ENCODE measurements at places on chromosomes 3 and 15.

- no peak for DNase-seq
These were observed 6.2 kb downstream of the THSD4 start for GRCh38 chr15:71121442-71121841.

DNA sequence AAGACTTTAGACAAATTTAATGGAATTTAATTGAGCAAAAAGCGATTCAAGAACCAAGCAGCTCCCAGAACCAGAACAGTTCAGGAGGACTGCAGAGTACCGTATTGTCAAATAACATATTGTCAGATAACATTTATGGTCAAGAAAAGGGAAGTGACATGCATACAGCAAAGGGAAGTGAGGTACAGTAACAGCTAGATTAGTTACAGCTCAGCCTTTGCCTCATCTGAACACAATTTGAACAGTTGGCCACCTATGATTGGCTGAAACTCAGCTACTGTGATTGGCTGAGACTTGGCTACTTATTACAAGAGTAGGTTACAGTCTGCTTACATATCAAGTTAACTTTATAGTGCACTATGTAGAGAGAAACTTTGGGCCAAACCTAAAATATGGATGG lies 21.9 kb downstream of the ZFAND6 start:
- DNase-seq: no peak

GRCh38 chr3:25604107-25604805 lies 60.5 kb downstream of the TOP2B start:
- DNase-seq: no peak

GRCh38 chr15:88476635-88477060 lies 9.1 kb downstream of the MRPS11 start:
- DNase-seq: no peak

GRCh38 chr3:113174801-113175485 lies 36.4 kb upstream of the BOC start:
- no peak for DNase-seq

DNA sequence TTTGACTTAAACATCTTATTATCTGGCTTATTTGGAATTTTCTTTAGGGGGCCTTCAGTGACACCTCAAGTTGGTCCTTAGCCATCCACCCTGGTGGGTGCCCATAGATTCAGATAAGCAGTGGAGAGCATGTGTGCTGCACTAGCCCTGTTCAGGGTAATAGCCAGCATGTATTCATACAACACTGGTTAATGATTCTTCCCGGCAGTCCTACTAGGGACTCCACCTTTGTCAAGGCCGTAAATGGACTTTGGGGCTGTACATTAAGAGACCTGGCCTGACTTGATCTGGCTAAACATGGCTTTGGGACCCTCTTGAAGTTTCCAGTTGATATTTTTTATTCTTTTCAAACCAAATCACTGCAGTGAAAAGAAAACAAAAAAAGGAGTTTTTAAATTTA lies 125.8 kb downstream of the PTPRG start:
- no peak for DNase-seq

DNA sequence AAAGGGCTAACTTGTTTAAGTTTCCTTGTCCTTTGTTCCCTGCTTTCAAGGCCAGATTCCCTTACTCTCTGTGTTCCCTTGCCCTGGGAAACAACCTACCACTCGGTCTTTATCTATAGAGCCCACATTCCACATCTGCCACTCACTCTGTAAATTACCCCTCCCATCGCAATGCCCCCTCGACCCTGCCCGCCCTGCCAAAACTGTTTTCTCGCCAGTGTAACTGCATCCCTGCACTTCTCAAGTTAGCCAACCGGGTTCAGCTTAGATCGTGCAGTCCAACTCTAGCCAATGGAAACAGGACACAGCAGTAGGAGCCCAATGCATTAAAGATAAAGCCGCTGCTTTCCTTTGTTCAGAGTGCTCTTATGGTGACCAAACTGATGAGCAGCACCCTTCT lies 263.6 kb downstream of the TBL1XR1 start:
- no peak for DNase-seq

DNA sequence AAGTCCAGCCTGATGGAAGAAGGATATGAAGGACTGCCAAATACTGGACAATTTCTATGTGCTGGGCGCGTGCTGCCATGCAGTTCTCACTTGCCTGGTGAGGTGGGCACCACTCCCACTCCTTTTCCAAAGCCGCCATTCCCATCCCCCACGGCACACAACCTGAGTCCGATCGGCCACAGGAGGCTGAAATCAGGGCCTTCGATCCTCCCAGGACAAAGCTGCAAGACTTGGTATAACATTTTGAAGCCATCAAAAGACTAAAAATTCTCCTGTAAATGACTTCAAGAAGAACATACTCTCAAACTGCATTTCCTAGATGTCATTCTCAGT lies 3.1 kb upstream of the MAP6D1 start:
- DNase-seq: no peak

- no peak for DNase-seq
These were observed 491.9 kb downstream of the NTRK3 start for GRCh38 chr15:87764461-87765240.

DNA sequence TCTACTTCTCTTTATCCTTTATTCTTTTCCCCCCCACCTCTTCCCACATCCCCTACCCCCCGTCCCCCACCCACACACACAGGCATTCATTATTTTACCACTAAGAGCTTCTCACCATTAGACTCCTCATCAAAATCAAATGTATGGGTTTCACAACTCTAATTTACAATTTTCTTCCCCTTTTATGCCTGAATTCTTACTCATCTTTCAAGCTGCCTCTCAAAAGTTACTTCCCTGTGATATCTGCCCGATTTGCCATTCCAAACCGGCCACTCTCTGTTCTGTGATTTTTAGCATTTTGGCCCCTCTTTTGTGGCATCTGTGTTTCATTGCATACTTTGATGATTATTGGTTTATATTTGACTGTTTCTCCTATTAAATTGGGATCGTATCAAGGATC lies 42.2 kb downstream of the SLC9A9 start:
- DNase-seq: no peak

- no peak for DNase-seq
These were observed 66.2 kb upstream of the UBE2E1 start for GRCh38 chr3:23739536-23739935.

- DNase-seq: peak; percentile 9
These were observed 171.1 kb upstream of the ICE2 start for GRCh38 chr15:60649845-60650548.

GRCh38 chr3:73136941-73137340 lies 75.5 kb downstream of the EBLN2 start:
- DNase-seq: no peak

- DNase-seq: no peak
These were observed 5.9 kb upstream of the GPR87 start for GRCh38 chr3:151322511-151322910.

GRCh38 chr3:55075846-55076245 lies 148.0 kb upstream of the LRTM1 start:
- DNase-seq: no peak

GRCh38 chr3:168260859-168261258 lies 165.1 kb upstream of the GOLIM4 start:
- DNase-seq: no peak

DNA sequence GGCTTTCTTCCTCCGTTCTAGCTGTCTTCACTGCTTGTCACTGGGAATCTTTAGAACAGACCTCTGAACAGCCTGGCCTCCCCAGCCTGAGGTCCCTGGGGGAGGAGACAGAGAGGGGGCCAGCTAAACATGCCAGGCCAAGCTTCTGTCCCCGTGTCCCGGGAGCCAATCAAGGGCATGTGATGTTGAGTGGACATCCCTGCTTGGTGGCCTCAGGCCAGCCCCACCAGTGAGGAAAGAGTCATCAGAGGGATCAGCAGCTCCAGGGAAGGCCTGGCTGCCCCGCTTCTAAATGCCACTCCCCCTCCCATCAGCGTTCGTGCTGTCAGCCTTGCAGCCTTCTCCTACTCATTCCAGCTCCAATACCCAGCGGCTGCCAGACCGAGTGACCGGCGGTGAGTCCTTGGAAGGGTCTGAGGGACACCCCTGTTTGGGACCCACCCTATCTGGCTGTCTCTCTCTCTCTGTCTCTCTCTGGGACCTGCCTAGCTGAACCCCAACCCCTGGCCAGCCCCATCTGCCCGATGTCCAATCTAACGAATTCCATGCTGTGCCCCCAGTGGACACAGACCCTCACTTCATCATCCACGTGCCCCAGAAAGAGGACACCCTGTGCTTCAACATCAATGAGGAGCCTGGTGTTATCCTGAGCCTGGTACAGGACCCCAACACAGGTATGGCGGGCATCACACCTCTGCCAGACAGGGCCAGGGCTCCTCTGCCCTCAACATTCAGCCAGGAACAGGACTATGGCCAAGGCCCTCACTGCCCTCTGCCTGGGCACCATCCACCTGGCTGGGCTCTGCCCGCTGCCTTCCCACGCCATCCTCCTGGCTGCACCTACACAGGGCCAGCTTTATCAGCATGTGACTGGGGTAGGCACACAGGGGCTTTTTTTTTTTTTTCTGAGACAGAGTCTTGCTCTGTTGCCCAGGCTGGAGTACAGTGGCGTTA lies 6.6 kb upstream of the ITIH3 start:
- no peak for DNase-seq

GRCh38 chr3:74531491-74531890 lies 83.0 kb downstream of the CNTN3 start:
- no peak for DNase-seq

DNA sequence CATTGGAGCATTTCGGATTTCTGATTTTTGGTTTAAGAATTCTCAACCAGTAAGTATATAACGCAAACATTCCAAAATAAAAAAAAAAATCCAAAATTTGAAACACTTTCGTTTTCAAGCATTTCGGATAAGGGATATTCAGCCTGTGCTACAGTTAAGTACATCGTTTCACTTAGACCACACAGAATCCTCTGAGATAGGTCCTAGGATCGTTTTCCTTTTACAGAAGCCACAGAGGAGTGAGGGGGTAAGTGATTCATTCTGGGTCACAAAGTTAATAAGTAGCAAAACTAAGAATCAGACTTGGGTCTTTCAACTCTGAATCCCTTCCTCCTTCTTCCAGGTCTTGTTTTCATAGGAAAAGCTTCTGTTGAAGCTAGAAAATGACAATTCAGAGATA lies 249.3 kb downstream of the BBX start:
- DNase-seq: no peak

GRCh38 chr3:124883766-124884473 lies 3.2 kb downstream of the ITGB5 start:
- DNase-seq: no peak

GRCh38 chr15:36407647-36408046 lies 171.8 kb upstream of the CDIN1 start:
- DNase-seq: no peak

GRCh38 chr3:122058294-122058693 lies 3.1 kb downstream of the CD86 start:
- DNase-seq: no peak

- no peak for DNase-seq
These were observed 1100.6 kb downstream of the OTOL1 start for GRCh38 chr3:162597226-162597625.

- DNase-seq: no peak
These were observed 34.9 kb downstream of the PPCDC start for GRCh38 chr15:75058127-75058905.

- DNase-seq: no peak
These were observed 159.1 kb upstream of the CTDSPL start for GRCh38 chr3:37702478-37703154.

- no peak for DNase-seq
These were observed 443.2 kb upstream of the AZI2 start for GRCh38 chr3:28791713-28792255.

DNA sequence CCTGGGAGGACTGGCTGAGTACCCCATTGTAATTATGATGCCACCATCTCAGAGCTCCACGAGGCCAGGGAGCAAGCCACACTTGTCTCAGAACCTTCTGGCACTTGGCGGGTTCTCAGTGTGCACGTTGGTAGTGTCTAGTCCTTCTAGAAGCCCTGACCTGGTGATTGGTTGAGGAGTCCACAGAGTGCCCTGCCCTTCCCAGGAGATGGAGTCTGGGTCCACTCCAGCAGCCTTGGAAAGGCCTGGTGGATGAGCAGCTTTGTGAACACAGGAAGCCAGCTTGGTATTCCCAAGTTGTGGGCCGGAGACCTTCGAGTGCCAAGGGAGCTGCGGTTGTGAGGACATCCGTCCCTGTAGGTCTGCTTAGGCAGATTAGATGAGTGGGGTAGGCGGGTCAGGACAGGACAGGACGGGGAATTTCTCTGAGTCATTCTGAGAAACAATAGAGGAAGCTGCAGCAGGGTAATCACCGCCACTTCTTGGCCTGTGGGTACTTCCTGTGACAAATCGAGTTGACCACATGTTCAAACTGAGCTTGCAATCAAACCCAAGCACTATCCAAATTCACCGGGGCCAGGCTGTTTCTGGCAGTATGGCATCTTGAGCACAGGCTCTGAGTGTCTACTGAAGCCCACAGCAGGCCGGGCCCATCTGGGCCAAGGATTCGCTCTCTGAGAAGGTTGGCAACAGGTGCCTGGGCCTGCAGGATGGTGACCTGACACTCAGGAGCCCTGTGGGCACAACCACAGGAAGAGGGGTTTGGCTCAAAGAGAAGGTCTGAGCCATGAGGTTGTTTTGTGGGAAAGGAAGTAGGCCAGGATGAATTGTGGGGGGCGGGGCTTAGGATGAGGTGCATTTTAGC lies 71.5 kb upstream of the PLXNA1 start:
- DNase-seq: no peak

GRCh38 chr3:15460891-15461531 lies 33.6 kb downstream of the EAF1 start:
- no peak for DNase-seq

- DNase-seq: no peak
These were observed 271.2 kb upstream of the CTDSPL start for GRCh38 chr3:37590328-37591079.

GRCh38 chr15:53834214-53834613 lies 74.8 kb upstream of the WDR72 start:
- DNase-seq: no peak

DNA sequence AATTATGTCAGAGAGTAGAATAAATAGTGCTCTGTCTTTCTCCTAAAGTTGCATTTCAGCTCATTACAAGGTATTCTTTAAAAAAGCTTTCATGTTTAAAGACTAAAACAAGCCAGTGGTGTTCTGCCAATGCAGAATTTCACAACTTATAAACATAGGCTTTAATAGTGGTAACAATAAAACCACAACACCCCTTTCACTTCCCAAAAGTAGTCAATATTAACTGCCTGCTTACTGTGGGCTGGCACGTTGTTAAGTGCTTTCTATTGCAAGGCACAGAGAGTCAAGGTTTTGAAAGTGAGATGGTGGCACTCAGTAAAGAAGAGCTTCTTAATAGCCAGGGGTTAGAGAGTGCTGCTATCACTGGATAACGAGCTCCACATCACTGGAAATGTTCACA lies 8.4 kb upstream of the RTP1 start:
- no peak for DNase-seq

GRCh38 chr3:88211096-88211890 lies 61.5 kb downstream of the C3orf38 start:
- DNase-seq: no peak

DNA sequence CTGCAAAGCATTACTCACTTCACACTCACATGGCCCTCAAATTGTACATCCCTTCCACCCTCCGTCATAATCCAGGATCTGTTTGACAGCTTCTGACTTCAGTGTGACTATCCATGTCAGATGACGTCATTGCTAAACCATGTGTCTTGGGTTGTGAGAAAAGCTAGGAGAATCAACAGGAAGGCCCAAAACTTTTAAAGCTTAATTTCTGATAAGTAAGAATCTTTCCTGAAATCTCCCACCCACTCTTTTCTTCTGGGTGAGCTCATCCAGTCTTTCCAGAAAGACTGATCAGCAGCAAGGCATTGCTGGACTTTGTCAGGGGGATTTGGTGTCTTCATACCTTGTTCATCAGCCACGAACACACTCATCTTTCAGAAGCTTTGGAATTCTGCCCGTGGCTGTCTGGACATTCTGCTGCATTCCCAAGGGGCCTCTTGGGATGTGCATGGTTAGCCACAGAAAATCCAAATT lies 11.5 kb upstream of the LMCD1 start:
- DNase-seq: no peak
